ENCODE measurements at places on chromosomes 3 and 15.

DNA sequence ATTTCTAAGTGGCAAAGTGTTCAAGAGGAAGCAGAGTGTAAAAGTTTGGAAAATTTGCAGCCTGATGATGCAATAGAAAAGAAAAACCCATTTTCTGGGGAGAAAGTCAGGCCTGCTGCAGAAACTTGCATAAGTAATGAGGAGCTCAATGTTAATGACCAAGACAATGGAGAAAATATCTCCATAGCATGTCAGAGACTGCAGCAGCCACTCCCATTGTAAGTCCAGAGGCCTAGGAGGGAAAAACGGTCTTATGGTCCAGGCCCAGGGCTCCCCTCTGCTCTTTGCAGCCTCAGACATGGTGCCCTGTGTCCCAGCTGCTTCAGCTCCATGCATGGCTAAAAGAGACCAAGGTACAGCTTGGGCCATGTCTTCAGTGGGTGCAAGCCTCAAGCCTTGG, 96.6 kb upstream of the GMNC start:
- no peaks in the 10 kb centered on the region for H3K27me3 ChIP-seq
- no peaks in the 10 kb centered on the region for H3K36me3 ChIP-seq
- H3K4me1 ChIP-seq, result no peaks in the 10 kb centered on the region
- DNase-seq, result no peak
- H3K27ac ChIP-seq, result no peak overlapping the region

GRCh38 chr3:69524816-69525215, 138.9 kb upstream of the FRMD4B start:
- peaks cover 2% of the 10 kb centered on the region for H3K27me3 ChIP-seq
- H3K27ac ChIP-seq, result no peak overlapping the region
- no peak for DNase-seq

DNA sequence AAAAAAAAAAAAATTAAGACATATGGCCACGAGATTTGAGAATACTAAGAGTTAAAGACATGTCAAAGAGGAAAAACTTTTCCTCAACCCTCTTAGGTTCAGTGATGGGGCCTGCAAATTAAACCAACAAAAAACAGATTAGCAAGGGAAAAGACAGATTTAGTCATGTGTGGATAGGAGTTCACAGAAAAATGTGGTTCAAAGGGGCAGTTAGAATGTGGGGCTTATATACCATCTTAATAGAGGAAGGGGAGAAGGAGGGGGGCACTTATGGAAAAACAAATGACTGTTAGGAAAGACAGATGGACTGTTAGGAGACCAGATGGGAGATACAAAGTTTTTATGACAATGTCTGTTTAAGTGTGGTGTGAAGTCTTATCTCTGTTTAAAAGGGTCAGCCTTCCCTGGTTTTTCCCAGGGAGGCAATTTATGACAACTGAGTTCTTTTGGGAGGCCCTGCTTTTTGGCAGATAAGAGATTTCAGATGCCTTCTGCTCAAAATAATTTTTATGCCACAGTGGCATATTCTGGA, 68.7 kb upstream of the FURIN start:
- no peaks in the 10 kb centered on the region for H3K27me3 ChIP-seq
- H3K4me3 ChIP-seq, result no peak overlapping the region

- DNase-seq, result no peak
- no peak overlapping the region for H3K27ac ChIP-seq
- H3K36me3 ChIP-seq, result peaks cover 36% of the 10 kb centered on the region
- no peak overlapping the region for H3K4me3 ChIP-seq
These were observed 22.5 kb upstream of the PPIB start for GRCh38 chr15:64185146-64185911.

GRCh38 chr3:37494216-37494615, 319.8 kb upstream of the LRRFIP2 start:
- no peaks in the 10 kb centered on the region for H3K36me3 ChIP-seq
- peak; percentile 30 for DNase-seq
- peaks cover 11% of the 10 kb centered on the region for H3K4me1 ChIP-seq
- no peak overlapping the region for H3K4me3 ChIP-seq

DNA sequence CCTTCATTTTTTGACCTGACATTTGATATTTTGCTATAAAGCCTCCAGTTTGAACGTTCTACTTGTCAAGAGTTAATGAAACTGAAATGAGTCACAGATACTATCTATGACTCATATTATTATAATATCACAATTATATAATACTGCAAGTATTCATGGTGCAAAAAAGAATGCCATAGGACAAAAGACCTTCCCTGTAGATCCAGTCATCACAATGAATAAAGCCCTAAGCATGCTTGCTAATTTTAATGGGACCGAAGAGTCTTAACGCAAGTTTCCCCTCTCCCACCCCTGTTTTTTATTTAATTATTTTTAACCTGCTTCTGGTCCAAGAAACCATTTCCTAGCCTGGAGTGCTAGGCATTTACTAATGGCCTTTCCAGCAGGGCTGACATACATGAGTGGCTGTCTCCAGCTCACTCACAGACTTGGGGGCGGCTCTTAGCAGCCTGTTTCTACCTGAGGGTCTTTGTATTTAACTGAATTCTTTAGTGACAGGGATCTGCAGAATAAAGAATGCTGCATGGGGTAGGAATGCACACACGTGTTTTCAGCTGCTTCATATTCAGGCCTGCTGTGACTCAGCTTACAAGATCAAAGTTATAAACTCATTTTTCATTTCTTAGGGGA, 61.2 kb downstream of the THBS1 start:
- DNase-seq, result no peak
- H3K4me1 ChIP-seq, result no peaks in the 10 kb centered on the region

DNA sequence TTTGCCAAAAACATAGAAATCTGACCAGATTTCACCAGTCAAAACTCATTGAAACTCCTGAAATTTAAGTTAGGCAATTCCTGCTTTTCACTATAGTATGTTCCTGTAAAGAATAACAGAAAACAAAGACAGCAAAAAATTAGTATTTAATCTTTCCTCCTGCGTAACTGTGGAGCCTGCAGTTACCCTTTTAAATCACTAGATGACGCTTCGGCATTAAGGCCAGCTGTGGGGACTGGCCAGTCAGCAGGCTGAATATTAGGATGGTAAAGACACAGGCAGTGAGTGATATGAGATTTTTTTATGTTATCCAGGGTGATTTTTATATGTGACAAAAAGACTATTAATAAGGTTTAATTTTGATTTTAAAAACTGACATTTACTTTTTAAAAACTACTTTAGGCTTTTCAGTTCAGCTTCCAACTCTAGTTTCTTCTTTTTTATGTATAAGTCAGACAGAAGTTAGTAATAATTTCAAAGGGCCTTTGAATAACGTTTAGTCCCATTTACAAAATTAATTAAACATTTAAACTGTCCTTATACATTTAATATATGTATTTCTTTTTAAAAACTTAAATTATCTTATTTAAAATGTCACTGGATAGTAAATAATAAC, 165.1 kb downstream of the PPM1L start:
- peaks cover 29% of the 10 kb centered on the region for H3K4me1 ChIP-seq
- no peaks in the 10 kb centered on the region for H3K36me3 ChIP-seq
- no peak for DNase-seq

DNA sequence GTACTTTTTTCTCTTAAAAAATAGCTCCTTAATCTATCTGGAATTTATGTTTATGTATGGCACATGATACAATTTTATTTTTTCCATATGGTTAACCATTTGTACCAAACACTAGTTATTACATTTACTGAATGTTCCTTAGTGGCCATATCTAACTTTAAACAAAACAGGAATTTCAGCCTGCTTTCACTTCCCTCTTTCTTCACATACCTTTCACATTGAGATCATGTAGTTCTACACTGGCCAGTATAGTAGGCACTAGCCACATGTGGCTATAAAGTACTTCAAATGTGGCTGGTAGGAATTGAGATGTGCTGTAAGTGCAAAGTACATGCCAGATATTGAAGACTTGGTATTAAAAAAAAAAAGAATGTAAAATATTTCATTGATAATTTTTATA, 4.7 kb upstream of the RYK start:
- H3K4me3 ChIP-seq, result no peak overlapping the region
- no peak for DNase-seq
- H3K36me3 ChIP-seq, result no peaks in the 10 kb centered on the region
- H3K4me1 ChIP-seq, result peaks cover 5% of the 10 kb centered on the region

DNA sequence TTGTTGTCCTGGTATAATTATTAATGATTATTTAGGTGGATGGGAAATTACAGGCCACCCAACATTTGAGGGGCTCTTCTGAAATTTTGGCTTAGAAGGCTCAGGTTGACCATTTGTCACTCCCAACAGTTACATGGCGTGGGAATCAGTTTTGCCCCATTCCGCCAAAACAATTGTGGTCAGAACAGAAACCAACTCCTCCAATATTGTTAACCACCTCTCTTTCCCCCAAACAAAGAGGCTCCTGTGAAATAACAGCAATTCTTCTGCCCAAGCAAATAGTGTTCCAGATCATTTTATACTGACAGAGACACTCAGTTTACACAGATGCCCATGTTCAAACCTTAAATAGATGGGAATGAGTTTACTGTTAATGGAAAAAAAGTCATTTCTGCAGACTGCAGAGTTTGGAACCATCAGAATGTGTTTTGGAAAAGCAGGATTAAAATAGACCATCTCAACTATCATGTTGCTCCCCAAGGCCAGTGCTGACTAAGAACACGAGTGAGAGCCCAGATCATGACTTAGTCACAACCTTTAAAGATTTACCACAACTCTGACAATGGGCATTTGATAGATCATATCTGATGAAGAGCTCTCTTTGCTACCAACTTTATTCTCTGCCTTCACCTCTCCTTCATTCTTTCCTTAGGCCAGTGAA, 102.1 kb downstream of the DUT start:
- no peaks in the 10 kb centered on the region for H3K4me1 ChIP-seq
- H3K4me3 ChIP-seq, result no peak overlapping the region
- H3K27ac ChIP-seq, result no peak overlapping the region
- no peak for DNase-seq
- H3K36me3 ChIP-seq, result peaks cover 26% of the 10 kb centered on the region
- H3K27me3 ChIP-seq, result no peaks in the 10 kb centered on the region

DNA sequence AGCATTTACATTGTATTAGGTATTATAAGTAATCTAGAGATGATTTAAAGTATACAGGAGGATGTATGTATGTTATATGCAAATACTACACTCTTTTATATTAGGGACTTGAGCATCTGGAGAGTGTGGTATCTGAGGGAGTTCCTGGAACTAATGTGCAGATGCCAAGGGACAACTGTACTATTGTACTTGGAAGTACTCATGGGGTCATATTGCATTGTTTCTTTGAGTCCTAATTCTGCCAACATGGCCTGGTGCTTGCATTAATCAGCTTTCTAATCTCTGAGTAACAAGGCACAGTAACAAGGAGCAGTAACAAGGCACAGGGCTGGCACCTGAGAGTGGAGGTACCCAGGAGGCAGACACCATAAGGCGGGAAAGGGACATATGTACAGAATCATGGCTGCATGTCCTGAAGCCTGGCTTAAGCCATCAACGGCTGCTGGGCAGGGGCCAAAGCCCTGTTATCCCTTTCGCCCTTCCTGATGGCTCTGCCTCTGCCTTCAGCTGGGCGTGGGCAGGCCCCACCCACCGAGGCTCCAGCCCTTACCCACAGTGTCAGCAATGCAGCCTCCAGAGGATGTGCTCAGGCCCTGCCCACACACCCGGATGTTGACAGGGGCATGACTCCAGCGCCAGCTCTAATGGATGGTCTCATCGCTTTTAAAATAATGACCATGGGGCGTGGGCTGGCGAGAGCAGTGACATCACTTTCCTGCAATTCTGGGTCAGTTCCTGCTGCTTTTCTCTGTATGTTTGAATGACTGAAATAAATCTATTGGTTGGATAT, 22.9 kb downstream of the CEMIP start:
- H3K36me3 ChIP-seq, result no peaks in the 10 kb centered on the region
- no peak overlapping the region for H3K4me3 ChIP-seq
- DNase-seq, result no peak
- no peak overlapping the region for H3K27ac ChIP-seq

DNA sequence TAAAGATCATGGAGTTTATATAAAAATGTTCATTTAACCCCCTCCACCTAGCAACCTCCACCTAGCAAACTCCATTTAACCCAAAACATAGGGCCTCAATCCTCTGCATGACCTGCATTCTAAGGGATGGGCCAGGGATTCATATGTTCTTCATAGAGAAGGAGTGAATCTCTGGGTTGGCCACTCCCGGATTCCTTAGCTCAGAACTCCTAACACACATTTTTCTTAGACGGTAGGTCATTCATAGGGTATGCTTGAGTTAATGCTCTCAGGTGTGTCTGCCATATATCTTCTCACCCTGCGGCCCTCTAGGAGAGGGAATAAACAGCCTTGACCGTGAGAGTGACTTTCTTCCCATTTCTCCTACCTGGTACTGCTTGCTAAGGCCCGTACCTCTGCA, 102.0 kb upstream of the IGSF10 start:
- no peak overlapping the region for H3K27ac ChIP-seq
- H3K27me3 ChIP-seq, result no peaks in the 10 kb centered on the region
- H3K36me3 ChIP-seq, result no peaks in the 10 kb centered on the region
- no peak for DNase-seq
- H3K4me3 ChIP-seq, result no peak overlapping the region
- H3K4me1 ChIP-seq, result no peaks in the 10 kb centered on the region

DNA sequence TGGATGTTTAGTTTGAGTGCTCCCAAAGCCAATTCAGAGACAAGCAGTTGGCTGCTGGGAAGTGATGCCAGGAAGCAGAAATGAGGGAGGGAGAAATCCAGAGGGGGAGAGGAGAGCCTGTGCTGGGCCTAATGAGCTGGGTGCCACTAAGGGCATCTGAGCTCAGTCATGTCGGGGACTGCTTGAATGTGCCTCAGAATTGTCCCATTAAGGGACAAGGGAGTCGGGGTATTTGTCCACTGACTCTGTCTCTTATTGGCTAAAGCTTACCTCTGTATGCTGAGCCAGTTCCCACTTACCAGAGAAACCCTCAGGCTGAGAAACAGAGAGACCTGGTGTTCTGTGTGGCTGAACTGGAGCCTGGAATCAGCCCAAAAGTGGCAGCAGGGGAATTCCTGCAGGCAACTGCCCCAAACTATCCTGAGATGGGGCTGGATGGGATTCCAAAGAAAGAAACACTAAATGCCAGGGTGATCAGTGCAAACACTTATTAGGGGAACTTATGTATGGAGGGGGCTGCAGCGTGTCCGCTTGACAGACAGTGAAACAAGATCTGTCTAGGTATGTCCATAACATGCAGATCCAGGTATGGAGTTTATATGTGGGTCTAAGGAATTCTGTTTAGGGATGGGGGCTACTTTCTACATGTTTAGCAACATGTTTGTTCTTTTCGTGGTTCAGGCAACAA, 48.6 kb downstream of the NR1D2 start:
- DNase-seq, result no peak
- no peaks in the 10 kb centered on the region for H3K36me3 ChIP-seq

DNA sequence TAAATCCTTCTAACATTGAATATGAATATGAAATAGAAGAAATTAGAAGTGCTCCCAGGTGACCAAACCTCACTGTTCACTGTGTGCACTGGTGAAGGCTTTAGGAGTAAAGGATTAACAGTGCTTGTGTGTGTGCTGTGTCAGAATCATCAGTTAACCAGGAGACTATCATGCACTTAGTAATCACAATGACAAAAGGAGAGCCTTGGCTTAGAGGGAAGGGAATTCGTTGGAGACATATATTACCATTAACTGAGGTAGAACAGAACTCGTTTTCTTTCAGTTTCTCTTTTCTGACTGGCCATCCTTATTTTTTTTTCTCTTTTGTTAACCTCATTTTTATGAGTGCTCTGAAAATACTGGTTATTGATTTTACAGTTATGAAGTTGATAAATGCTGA, 213.3 kb upstream of the GBE1 start:
- no peaks in the 10 kb centered on the region for H3K27me3 ChIP-seq
- no peak for DNase-seq
- no peaks in the 10 kb centered on the region for H3K4me1 ChIP-seq

- no peaks in the 10 kb centered on the region for H3K27me3 ChIP-seq
- H3K4me1 ChIP-seq, result peaks cover 24% of the 10 kb centered on the region
- H3K4me3 ChIP-seq, result peak overlapping the region; percentile 4
- H3K27ac ChIP-seq, result peak overlapping the region; percentile 44
These were observed 94.6 kb downstream of the THRB start for GRCh38 chr3:24400015-24400414.

Measured in psoas muscle (tissue), 8 donors.